ENCODE measurements at places on chromosomes 2 and 18. TPM values are rescaled to one million over a fixed set of nuclear protein-coding genes. Genes with fewer than 3 reads are reported as not detected.

DNA sequence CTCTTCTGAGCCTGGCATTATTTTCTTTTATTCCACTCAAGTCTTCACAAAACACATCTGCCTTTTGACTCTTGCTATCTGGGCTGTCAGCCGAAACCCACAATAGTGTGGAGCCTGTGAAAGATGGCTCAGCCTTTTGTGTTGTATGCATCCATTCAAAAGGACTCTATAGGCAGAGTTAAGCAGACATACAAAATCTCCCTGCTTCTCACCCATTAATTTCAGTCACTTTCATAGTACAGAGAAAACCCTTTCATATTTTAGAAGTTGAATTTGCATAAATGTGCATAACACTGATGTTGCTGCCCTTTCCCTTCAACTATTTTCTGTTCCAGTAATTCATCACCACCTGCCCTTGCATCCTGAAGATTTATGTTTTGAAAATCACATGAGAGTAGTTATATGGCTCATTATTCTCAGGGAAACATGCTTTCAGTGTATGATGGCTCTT lies 154.6 kb downstream of the EVA1A start:
- no peak for DNase-seq

DNA sequence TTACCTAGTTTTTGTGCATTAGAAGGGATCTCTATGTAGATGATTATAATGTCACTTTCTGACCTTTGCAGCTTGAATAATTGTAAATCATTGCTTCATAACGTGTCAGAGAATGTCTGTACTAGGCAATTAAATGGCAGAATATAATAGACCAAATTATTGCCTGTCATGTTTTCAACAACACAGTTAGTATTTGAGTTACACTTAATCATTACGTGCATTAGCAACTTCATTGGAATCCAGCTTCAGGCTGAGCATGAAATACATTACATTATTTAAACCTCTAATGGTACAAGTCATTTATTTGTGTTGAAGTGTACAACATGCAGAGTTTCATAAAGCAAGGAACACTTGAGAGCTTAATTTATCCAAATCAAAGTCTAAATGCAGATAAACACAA lies 48.0 kb downstream of the ZNF407 start:
- DNase-seq, result no peak

Gene ESPNL
- total RNA-seq, result not detected

Gene TEKT4
- total RNA-seq, result not detected

Gene TNFRSF11A
- total RNA-seq, result 9.1 TPM

Gene NPAS2
- total RNA-seq, result 6.1 TPM

All from activated CD4-positive, alpha-beta T cell treated with anti-CD3 and anti-CD28 coated beads, Interleukin-2, amount 10 ng/mL, durations not matched to agents 7 days and 5 days (primary cell).